ENCODE measurements at places on chromosomes 1 and 21. TPM values are rescaled to one million over a fixed set of nuclear protein-coding genes. Genes with fewer than 3 reads are reported as not detected.
A peak's percentile ranks its signal among the peaks of the same experiment; 100 is the strongest.

The TRIM67 gene
- total RNA-seq: not detected

The OR14I1 gene
- not detected for total RNA-seq

The TNNI3K gene
- total RNA-seq: 1.1 TPM

DNA sequence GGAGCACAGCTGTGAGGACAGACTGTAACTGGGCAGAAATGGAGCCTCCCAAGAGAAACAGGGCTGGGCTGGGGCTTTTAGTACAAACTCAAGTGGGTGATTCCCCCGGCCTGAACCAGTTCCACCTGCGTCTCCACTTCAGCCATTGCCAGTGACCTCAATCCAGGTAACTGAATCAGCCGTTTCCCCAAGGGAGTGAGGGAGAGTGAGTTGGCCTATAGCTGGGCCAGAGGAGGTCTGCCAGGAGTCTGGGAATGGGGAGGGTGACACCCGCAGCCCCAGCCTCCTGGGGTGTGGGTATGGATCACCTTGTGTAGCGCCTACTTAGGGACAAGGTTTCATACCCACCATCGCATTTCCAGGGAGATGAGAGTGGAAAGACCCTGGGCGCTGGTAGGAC lies 8.5 kb downstream of the SLC26A9 start:
- DNase-seq: peak; percentile 80

DNA sequence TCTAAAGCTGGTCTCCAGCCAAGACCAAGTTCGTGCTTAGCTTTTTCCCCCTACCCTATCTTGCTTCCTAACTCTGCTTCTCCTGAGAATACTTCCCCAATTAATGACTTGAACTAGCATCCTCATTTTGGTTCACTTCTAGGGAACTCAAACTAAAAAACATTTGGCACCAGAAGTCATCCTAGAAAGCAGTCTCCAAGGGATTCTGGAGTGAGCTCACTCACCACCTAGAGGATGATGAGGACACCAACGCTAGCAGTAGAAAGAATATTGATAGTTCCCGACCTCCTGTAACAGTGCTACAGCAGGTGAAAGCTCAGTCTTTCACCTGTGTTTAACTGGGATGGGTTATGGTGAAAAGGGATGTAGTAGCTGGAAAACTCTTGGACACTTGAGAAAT lies 4.7 kb upstream of the PSMB2 start:
- no peak for DNase-seq

- DNase-seq: no peak
These were observed 114.3 kb upstream of the ZNF678 start for GRCh38 chr1:227449051-227449450.

DNA sequence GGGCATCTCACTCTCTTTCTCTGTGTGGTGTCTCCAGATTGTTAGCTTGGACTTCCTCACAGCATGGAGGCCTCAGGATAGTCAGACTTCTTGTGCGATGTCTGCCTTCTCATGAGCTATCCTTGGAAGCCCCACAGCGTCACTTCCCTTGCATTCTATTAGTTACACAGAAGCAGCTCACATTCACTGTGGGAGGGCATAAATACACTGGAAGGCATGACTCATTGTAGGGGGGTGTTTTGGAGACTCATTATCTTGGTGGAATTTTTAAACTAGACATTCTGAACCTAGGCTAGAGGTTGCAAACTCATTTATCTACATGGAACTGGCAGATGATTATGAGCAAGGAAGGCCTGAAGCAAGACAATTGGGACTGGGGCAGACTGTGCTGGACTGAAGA lies 21.4 kb upstream of the FASLG start:
- no peak for DNase-seq

- no peak for DNase-seq
These were observed 29.3 kb downstream of the ERG start for GRCh38 chr21:38468989-38469388.

DNA sequence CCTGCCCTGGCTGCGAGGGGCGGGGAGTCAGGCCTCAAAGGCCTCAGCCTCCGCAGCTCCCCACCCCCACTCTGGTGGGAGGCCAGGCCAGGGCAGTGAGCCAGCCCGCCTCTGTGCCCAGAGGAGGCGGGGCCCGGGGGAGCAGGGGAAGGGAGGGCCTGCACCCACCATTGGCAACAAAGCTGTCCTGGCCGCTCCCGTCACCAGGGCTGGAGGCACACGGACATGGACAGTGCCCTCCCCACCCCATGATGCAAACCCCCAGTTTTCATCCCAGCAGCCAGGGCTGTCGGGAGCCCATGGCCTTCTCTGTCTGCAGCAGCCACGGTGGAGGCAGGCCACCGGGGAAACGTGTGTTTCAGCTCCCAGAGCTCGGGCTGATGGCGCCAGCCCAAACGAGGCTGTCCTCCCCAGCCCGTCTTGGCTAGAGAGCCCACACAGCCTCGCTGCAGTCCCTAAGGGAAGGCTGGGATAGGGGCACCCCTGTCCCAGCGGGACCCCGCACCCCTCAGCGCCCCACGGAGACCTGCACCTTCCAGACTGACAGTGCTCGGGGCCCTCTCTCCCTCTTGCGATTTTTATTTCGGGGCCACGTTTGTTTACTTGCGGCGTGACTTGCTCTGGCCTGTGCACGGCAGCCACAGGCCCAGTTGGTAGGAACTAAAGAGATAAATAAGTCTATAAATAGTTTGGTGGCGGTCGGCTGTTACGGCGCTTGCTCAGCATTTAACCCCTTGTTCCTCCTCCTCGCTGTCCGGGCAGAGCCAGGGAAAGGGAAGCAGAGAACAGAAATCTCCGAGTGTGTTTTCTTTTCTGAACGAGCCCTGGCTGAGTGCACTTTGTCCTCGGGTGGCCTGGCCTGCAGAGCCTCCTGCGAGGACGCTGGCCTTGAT lies 101.8 kb downstream of the PRDM16 start:
- DNase-seq: peak; percentile 79

DNA sequence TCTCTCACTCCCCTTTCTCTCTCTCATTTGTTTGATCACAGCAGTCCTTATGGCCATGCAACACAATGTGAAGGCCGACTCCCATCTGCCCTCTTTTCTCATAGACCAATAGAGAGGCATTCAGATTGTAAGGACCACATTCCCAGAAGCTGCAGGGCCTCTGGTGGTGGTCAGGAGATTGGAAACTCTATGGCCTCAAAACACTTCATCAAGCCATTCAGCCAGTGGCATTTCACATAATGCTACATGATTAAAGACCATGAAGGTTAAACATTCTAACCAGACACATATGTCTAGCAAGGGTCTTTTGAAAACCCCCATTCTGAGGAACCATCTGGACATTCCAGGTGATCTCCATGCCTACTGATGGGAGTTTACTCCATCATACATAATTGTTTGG lies 769.5 kb upstream of the CXADR start:
- DNase-seq: no peak
